Natural killer cell treated with Interleukin-12 subunit alpha and Interleukin-12 subunit beta and Interleukin-15 and Interleukin-18, amount 100 ng/mL, for 72 hours (primary cell): ENCODE measurements at places on chromosomes 16 and 17. TPM values are rescaled to one million over a fixed set of nuclear protein-coding genes. Genes with fewer than 3 reads are reported as not detected.

- DNase-seq, result no peak
- no peak overlapping the region for H3K4me3 ChIP-seq
- no peaks in the 10 kb centered on the region for H3K4me1 ChIP-seq
These were observed 58.4 kb downstream of the TOM1L2 start for GRCh38 chr17:17913695-17914332.

GRCh38 chr16:88356124-88356726 lies 26.5 kb upstream of the ZNF469 start:
- H3K27me3 ChIP-seq, result peaks cover 10% of the 10 kb centered on the region
- no peak overlapping the region for H3K4me3 ChIP-seq
- no peaks in the 10 kb centered on the region for H3K4me1 ChIP-seq
- no peak for DNase-seq

- DNase-seq, result no peak
- no peaks in the 10 kb centered on the region for H3K36me3 ChIP-seq
- no peaks in the 10 kb centered on the region for H3K27me3 ChIP-seq
These were observed 14.8 kb downstream of the TMEM204 start for GRCh38 chr16:1548233-1548632.

- no peak overlapping the region for H3K4me3 ChIP-seq
- no peaks in the 10 kb centered on the region for H3K27me3 ChIP-seq
- H3K36me3 ChIP-seq, result no peaks in the 10 kb centered on the region
- no peak overlapping the region for H3K27ac ChIP-seq
These were observed 149.2 kb downstream of the NPIPB5 start for GRCh38 chr16:22659933-22660332.

- H3K36me3 ChIP-seq, result peaks cover 5% of the 10 kb centered on the region
- H3K27ac ChIP-seq, result no peak overlapping the region
- DNase-seq, result no peak
- H3K27me3 ChIP-seq, result peaks cover 10% of the 10 kb centered on the region
- H3K4me3 ChIP-seq, result no peak overlapping the region
These were observed 3.1 kb downstream of the GLIS2 start for GRCh38 chr16:4318967-4319366.

- no peaks in the 10 kb centered on the region for H3K36me3 ChIP-seq
- no peak for DNase-seq
- no peak overlapping the region for H3K27ac ChIP-seq
- peaks cover 5% of the 10 kb centered on the region for H3K27me3 ChIP-seq
- H3K4me1 ChIP-seq, result no peaks in the 10 kb centered on the region
- H3K4me3 ChIP-seq, result no peak overlapping the region
These were observed 358.1 kb downstream of the ZFHX3 start for GRCh38 chr16:72689851-72690250.

GRCh38 chr16:175011-175949 lies 1.2 kb upstream of the HBA1 start:
- no peak for DNase-seq
- H3K27me3 ChIP-seq, result peaks cover 32% of the 10 kb centered on the region
- no peak overlapping the region for H3K27ac ChIP-seq
- no peaks in the 10 kb centered on the region for H3K4me1 ChIP-seq
- no peaks in the 10 kb centered on the region for H3K36me3 ChIP-seq
- H3K4me3 ChIP-seq, result peak overlapping the region; percentile 25

DNA sequence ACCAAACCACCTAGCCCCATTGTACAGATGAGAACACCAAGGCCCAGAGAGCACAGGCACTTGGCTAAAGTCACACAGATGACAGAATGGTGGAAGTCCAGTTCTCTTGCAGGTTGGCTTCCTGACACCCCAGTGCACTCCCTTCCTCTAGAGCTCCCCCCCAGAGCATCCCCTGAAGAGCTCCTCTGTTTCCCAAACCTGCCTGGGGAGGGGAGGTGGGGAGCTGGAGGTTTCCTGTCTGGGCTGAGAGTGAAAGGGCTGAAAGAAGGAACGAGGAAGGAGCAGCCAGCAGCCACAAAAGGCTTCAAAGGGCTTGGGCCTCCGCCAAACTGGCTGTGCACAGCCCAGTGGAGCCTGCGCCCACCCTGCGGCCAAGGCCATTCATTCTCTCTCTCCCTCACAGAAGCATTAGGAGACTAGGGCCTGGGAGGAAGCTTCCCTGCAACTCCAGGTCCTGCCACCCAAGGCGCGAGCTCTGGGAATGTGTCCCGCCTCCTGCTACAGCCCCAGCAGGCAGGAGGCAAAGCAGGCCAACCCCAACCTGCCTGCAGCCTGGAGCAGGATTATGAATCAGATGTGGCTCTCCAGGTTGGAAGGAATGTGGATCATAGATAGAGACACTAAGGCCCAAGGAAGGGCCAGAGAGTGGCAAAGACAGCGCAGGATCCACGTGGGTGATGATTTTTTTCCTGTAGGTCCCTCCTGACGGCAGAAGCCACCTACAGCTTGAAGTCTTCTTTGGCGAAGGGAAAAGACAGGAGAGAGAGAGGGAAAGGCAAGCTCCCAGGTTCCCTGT lies 913 bp downstream of the SLC13A5 start:
- DNase-seq, result no peak
- H3K36me3 ChIP-seq, result no peaks in the 10 kb centered on the region
- peaks cover 52% of the 10 kb centered on the region for H3K27me3 ChIP-seq
- no peak overlapping the region for H3K27ac ChIP-seq

DNA sequence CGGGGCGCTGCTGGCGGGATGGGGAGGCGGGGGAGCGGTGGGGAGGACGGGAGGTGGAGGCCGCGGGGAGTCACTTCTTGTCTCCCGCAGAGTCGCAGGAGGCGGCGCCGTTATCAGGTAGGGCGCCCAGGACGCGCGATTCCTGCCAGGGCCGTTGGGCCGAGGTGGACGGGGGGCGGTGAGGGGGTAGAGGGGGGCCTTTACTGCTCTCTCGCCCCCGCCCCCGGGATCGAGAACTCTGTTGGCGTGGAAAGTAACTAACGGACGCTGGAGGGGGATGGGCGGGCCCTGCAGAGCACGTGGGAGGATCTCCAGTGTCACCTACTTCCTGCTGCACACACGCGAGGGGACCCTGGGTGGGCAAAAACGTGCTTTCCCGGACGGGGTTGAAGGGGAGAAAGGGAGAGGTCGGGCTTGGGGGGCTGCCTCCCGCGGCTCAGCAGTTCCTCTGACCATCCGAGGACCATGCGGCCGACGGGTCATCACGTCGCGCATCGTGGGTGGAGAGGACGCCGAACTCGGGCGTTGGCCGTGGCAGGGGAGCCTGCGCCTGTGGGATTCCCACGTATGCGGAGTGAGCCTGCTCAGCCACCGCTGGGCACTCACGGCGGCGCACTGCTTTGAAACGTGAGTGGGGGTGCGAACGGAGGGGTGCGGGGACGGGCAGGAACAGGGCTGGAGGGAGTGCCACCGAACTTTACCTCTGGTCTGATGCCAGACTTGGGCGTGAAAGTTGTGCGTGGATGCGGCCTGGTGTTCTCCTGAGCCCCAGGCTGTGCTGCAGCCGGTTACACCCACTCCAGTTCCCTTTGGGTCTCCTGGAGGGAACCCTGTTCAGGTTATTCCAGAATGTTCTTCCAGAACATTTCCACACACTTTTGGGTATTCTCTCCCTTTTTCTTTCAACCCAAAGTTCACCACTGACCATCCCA lies 569 bp downstream of the PRSS21 start:
- H3K4me3 ChIP-seq, result no peak overlapping the region
- peaks cover 2% of the 10 kb centered on the region for H3K4me1 ChIP-seq
- no peak overlapping the region for H3K27ac ChIP-seq
- DNase-seq, result no peak
- no peaks in the 10 kb centered on the region for H3K36me3 ChIP-seq
- no peaks in the 10 kb centered on the region for H3K27me3 ChIP-seq

GRCh38 chr17:76497979-76498875 lies 3.0 kb downstream of the RHBDF2 start:
- no peaks in the 10 kb centered on the region for H3K36me3 ChIP-seq
- peaks cover 64% of the 10 kb centered on the region for H3K4me1 ChIP-seq
- peak overlapping the region; percentile 93 for H3K4me3 ChIP-seq
- peak overlapping the region; percentile 100 for H3K27ac ChIP-seq

DNA sequence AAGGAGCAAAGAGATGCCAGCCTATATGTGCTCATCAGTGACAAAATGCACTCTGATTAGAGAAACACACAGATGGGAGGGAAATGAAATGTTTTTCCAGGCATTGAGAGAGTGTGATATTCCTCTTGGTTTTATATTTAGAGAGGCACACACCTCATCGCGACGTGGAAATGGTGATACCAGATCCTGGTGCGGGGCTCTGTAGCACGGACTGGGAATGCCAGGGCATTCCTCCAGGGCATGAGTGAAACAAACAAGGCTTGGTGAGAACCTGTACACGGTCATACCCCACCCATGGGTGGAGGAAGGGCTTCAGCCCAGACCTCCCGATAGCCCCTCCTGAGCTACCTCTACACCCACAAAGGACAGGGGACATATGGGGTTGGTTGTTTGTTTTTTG lies 280.2 kb downstream of the C16orf95 start:
- no peak overlapping the region for H3K4me3 ChIP-seq
- no peaks in the 10 kb centered on the region for H3K36me3 ChIP-seq
- peaks cover 7% of the 10 kb centered on the region for H3K27me3 ChIP-seq
- H3K4me1 ChIP-seq, result no peaks in the 10 kb centered on the region

The WWP2 gene
- total RNA-seq, result 82.8 TPM

DNA sequence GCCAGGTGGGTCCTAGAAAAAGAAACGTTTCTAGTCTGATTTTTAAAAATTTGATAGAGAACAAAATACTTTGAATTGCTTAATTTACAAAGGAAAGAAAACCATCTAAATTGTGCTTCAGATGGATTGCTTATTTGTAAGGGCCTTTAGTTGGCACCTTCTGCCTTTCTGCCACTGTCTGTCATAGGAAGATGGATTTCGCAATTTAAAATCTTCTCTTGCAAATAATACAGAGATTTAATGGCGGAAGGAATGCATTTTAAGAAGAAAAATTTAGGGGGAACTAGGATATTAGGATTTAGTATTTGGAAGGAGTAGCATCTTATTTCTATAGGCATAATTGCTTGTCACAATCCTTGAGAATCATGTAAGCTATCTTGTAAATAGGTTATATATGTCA lies 175.5 kb upstream of the RBL2 start:
- no peak for DNase-seq
- H3K27ac ChIP-seq, result no peak overlapping the region
- no peaks in the 10 kb centered on the region for H3K27me3 ChIP-seq
- H3K4me1 ChIP-seq, result no peaks in the 10 kb centered on the region
- peaks cover 18% of the 10 kb centered on the region for H3K36me3 ChIP-seq
- no peak overlapping the region for H3K4me3 ChIP-seq

The SLC5A10 gene
- not detected for total RNA-seq

DNA sequence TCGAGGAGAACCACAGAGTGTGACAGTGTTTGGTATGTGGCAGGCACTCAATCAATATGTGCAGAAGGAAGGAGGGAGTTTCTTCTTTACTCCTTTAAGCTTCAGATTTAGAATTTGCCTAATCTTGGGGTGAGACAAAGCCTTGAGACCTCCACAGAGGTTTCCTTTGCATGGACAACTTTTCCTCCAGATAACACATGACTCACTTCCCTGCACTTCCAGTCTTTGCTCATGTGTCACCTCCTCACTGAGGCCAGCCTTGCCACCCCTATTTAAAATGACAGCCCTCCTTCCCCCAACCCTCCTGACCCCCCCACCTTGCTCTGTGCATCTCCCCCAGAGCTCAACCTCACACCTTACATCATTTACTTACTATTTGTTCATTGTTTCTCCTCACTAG lies 17.4 kb upstream of the NOS2 start:
- no peak overlapping the region for H3K4me3 ChIP-seq
- H3K4me1 ChIP-seq, result no peaks in the 10 kb centered on the region
- no peak for DNase-seq
- H3K27ac ChIP-seq, result no peak overlapping the region

DNA sequence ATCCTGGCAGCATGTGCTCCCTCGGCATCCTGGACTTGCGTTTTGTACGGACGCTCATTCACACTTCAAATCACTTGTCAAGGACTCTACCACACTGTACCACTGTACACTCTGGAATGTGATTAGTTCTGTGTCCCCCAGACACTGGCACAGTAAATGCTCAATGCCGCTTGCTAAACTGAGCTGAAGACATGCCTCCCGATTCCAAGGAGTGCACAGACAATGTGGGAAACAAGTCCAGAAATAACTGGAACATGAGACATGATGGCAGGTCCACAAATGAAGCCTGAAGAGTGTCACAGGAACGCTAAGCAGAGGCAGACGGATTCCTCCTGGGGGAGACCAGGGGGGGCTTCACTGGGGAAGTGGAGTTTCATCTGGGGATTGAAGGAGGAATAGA lies 22.1 kb downstream of the HIC1 start:
- peaks cover 30% of the 10 kb centered on the region for H3K4me1 ChIP-seq
- H3K27me3 ChIP-seq, result no peaks in the 10 kb centered on the region
- H3K4me3 ChIP-seq, result no peak overlapping the region
- no peak overlapping the region for H3K27ac ChIP-seq
- peaks cover 10% of the 10 kb centered on the region for H3K36me3 ChIP-seq

- H3K36me3 ChIP-seq, result no peaks in the 10 kb centered on the region
- H3K4me1 ChIP-seq, result peaks cover 8% of the 10 kb centered on the region
- no peak for DNase-seq
- H3K27ac ChIP-seq, result no peak overlapping the region
These were observed 229.6 kb downstream of the ZFHX3 start for GRCh38 chr16:72818236-72818845.

The TMC5 gene
- not detected for total RNA-seq

- no peak for DNase-seq
- no peaks in the 10 kb centered on the region for H3K27me3 ChIP-seq
- H3K4me1 ChIP-seq, result peaks cover 6% of the 10 kb centered on the region
- no peak overlapping the region for H3K27ac ChIP-seq
- no peak overlapping the region for H3K4me3 ChIP-seq
These were observed 12.8 kb downstream of the RECQL5 start for GRCh38 chr17:75654176-75654575.

DNA sequence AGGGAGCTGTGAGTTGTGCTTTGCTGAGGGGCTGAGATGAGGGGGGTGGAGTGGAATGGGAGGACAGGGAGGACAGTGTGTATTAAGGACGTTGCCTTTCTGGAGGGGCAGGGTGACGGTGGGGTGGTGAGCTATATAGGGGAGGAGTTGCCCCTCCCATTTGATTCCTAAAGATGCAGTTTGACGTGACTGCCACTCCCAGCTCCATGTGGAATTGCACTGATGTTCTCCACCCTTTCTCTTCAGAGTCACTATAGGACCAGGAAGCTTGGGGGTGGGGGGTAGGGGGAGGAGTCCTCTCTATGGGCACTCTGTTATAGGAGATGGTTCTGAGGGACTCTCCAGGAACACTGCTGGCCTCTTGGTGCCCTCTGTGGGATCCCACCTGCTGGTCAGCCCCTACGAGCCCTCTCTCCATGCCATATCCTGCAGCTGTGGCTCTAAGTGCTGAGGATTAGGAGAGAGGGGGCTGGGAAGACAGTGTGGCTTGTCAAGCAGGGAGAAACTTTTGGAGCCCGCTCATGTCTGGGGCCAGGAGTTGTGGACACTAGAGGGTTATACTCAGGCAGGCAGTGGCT lies 3.8 kb upstream of the NGFR start:
- H3K27me3 ChIP-seq, result peaks cover 12% of the 10 kb centered on the region
- H3K27ac ChIP-seq, result no peak overlapping the region
- no peak for DNase-seq
- no peaks in the 10 kb centered on the region for H3K36me3 ChIP-seq
- H3K4me1 ChIP-seq, result peaks cover 17% of the 10 kb centered on the region
- no peak overlapping the region for H3K4me3 ChIP-seq

GRCh38 chr17:38596651-38597050 lies 9.1 kb downstream of the SRCIN1 start:
- peaks cover 52% of the 10 kb centered on the region for H3K27me3 ChIP-seq
- H3K4me3 ChIP-seq, result no peak overlapping the region
- DNase-seq, result no peak
- H3K36me3 ChIP-seq, result no peaks in the 10 kb centered on the region
- H3K4me1 ChIP-seq, result peaks cover 18% of the 10 kb centered on the region
- no peak overlapping the region for H3K27ac ChIP-seq
